Colonic mucosa (tissue), 4 donors: ENCODE measurements at places on chromosomes 2 and 18.
A peak's percentile ranks its signal among the peaks of the same experiment; 100 is the strongest.

GRCh38 chr2:164803776-164804466 lies 37.7 kb downstream of the COBLL1 start:
- no peak for DNase-seq
- H3K27me3 ChIP-seq = no peaks in the 10 kb centered on the region
- no peaks in the 10 kb centered on the region for H3K4me1 ChIP-seq
- H3K4me3 ChIP-seq = no peak overlapping the region
- H3K36me3 ChIP-seq = no peaks in the 10 kb centered on the region
- H3K27ac ChIP-seq = no peak overlapping the region

DNA sequence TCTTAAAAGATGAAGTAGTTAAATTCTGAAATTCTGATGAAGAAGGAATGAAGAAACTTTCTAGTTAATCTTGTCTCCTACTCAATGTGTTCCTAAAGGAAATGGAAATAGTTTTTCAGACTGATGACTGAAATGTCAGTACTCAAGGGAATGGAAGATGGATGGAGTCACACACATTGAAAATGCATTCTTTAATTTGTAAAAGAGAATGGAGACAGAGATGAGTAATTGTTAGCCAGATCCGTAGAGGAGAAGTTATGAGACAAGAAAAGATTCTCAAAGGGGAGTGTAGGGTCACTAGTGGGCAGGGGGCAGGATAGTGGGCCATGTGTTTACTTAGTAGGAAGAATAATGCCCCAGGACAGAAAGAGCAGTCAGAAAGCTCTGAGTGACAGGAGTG lies 13.3 kb downstream of the ZSWIM2 start:
- H3K27ac ChIP-seq = no peak overlapping the region
- H3K27me3 ChIP-seq = no peaks in the 10 kb centered on the region
- no peaks in the 10 kb centered on the region for H3K4me1 ChIP-seq
- H3K4me3 ChIP-seq = no peak overlapping the region
- DNase-seq = no peak
- H3K36me3 ChIP-seq = no peaks in the 10 kb centered on the region

- DNase-seq = no peak
- no peaks in the 10 kb centered on the region for H3K36me3 ChIP-seq
- H3K27me3 ChIP-seq = no peaks in the 10 kb centered on the region
- H3K27ac ChIP-seq = no peak overlapping the region
- H3K4me3 ChIP-seq = no peak overlapping the region
Measured at GRCh38 chr2:166485558-166486178, 8.4 kb downstream of the SCN7A start.

GRCh38 chr2:241081190-241081642 lies 20.9 kb downstream of the MTERF4 start:
- DNase-seq = no peak
- no peak overlapping the region for H3K27ac ChIP-seq
- H3K4me1 ChIP-seq = peaks cover 3% of the 10 kb centered on the region
- no peaks in the 10 kb centered on the region for H3K27me3 ChIP-seq
- H3K4me3 ChIP-seq = no peak overlapping the region

DNA sequence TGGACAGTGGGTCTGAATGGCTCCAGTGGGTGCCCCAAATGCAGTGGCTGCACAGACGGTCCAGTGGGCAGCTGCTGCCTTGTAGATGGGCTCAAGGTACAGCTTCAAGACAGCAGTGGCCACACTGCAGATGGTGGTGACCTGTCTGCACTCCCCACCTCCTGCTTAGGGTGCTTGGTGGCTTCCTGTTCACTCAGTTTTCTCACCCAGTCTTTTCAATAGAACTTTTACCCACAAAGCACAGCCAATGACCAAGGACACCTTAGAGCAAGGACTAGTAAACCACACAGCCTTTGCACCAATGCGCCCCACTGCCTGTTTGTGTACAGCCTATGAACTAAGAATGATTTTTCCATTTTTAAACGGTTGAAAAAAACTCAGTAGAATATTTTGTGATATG lies 34.9 kb downstream of the MEX3C start:
- H3K4me3 ChIP-seq = no peak overlapping the region
- DNase-seq = no peak
- no peaks in the 10 kb centered on the region for H3K36me3 ChIP-seq
- H3K27ac ChIP-seq = no peak overlapping the region
- no peaks in the 10 kb centered on the region for H3K4me1 ChIP-seq

- H3K27ac ChIP-seq = no peak overlapping the region
- H3K27me3 ChIP-seq = no peaks in the 10 kb centered on the region
- no peaks in the 10 kb centered on the region for H3K36me3 ChIP-seq
- H3K4me1 ChIP-seq = no peaks in the 10 kb centered on the region
Measured at GRCh38 chr2:29000481-29000880, 19.4 kb downstream of the TOGARAM2 start.

GRCh38 chr2:41867553-41867952 lies 180.3 kb upstream of the PKDCC start:
- H3K27me3 ChIP-seq = no peaks in the 10 kb centered on the region
- no peak overlapping the region for H3K4me3 ChIP-seq
- DNase-seq = no peak
- no peak overlapping the region for H3K27ac ChIP-seq

DNA sequence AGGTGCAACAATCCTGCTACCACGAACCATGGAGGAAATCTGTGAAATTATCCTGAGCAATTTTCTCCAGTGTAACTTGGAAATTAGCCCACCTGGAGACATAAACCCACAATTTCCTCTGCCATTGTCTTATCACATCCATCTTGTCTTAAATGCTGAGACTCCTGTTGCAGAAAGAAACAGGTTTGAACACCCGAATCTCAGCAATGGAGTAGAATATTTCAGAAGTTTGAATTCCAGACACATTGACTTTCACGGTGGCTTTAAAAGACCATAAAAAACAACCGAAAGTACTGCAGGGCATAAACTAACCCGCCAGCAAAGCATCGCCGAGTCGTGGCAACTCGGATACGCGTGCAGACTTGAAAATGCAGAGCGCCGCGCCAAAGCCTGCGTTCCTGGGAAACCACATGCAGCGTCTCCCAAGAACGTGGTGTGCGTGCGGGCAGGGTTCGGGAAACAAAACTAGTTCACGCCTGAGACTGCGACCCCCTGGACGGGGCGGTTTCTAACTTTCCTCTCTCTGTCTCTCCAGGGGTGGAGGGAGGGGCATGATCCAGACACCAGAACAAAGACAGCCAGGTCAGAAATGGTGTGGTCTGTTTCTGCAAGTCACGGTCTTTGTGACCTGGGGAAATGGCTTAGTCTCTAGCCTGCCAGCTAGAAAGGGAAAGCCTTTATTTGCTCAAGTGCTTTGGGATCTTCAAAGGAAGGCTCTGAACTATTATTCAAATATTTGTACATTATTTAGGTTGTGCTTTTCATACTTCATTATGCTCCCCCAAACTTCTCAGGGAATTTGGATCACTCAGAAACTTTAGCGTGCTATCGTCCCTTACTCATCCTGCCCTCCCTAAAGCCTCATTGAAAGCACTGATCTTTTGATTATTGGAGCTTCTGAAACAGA lies 26.9 kb upstream of the KCTD1 start:
- no peaks in the 10 kb centered on the region for H3K36me3 ChIP-seq
- H3K4me3 ChIP-seq = peak overlapping the region; percentile 16
- peaks cover 4% of the 10 kb centered on the region for H3K4me1 ChIP-seq

DNA sequence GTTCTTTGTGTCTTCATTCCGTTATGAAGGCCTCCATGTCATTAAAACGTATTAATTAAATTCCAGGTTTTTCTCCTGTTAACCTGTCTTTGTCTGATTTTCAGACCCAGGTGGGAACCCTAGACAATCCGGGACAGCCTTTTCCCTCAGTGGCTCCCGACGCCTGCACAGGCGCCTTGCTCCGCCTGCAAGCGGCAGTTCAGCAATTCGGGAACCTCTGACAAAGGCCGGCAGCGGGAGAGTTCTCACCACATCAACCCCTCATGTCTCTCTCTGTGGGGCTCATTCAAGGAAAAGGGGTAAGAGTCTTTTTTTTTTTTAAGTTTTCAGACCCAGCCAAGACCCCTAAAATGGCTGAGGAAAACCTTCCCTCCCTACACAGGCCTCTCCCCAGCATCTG lies 259.8 kb upstream of the SALL3 start:
- H3K4me1 ChIP-seq = no peaks in the 10 kb centered on the region
- no peak overlapping the region for H3K27ac ChIP-seq
- no peaks in the 10 kb centered on the region for H3K36me3 ChIP-seq
- H3K4me3 ChIP-seq = no peak overlapping the region
- H3K27me3 ChIP-seq = no peaks in the 10 kb centered on the region

DNA sequence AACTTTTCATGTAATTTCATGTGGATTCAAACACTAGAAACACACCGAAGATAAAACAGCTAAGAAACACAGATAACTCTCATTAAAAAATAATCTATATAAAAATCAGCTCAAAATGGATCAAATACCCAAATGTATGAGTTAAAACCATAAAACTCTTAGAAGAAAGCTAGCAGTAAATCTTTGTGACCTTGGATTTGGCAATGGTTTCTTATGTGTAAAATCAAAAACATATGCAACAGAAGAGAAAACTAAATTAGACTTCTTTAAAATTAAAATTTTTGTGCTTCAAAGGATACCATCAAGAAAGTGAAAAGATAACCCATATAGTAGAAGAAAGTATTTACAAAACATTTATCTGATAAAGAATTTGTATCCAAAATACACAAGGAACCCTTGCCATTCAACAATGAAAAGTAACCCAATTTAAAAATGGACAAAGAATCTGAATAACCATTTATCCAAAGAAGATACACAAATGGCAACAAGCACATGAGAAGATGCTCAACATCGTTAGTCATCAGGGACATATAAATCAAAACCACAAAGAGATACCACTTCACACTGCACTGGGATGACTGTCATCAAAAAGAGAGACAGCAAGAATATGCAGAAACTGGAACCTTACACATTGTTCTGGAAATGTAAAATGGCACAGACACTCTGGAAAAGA lies 27.5 kb downstream of the GAREM1 start:
- no peaks in the 10 kb centered on the region for H3K36me3 ChIP-seq
- no peaks in the 10 kb centered on the region for H3K4me1 ChIP-seq
- DNase-seq = no peak
- no peak overlapping the region for H3K4me3 ChIP-seq

- no peaks in the 10 kb centered on the region for H3K4me1 ChIP-seq
- H3K27me3 ChIP-seq = no peaks in the 10 kb centered on the region
- no peak overlapping the region for H3K4me3 ChIP-seq
- H3K27ac ChIP-seq = no peak overlapping the region
- no peak for DNase-seq
- no peaks in the 10 kb centered on the region for H3K36me3 ChIP-seq
Measured at GRCh38 chr18:69408522-69408921, 7.8 kb downstream of the DOK6 start.
